ENCODE measurements at places on chromosomes 1 and 21.

DNA sequence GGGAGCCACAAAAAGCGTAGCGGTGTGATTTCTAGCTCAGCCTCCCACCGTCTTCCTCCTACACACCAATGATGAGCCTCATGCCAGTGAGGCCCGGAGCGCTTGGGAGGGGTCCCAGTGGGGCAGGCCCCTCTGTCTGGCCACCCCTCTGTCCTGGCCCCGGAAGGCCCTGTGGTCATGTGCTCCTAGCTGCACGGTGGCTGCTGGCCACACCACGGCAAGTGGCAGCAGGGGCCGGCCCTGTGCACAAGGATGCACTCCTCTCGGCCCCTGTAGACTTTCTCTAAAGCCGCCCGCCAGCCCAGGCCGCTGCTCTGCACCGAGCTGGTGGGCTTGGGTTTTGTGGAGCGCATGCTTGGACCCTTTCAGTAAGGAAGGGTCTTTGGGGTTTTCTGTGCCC lies 53.6 kb downstream of the KCNAB2 start:
- no peak overlapping the region for H3K4me3 ChIP-seq
- peaks cover 26% of the 10 kb centered on the region for H3K36me3 ChIP-seq
- H3K4me1 ChIP-seq: no peaks in the 10 kb centered on the region
- no peaks in the 10 kb centered on the region for H3K27me3 ChIP-seq

- no peaks in the 10 kb centered on the region for H3K4me1 ChIP-seq
- no peak overlapping the region for H3K27ac ChIP-seq
- no peaks in the 10 kb centered on the region for H3K27me3 ChIP-seq
These were observed 585 bp downstream of the ADGRL4 start for GRCh38 chr1:79005945-79006344.

DNA sequence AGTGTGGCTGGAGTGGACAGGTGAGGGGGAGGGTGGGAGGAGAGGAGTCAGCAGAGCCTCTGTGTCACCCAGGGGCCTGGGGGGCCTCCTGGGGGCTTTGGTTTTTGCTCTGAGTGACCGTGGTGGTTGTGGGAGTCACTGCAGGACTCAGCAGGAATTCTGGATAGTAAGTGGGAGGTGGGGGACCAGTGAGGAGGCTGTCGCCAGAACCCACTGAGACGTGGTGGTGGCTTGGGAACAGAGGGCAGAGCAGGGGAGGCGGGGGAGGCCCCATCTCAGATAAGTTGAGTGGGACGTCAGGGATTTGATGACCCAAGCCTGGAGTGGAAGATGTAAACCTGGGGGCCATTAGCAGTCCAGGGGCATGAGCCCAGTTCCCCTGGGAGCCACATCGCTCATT lies 123.2 kb upstream of the WNT4 start:
- no peaks in the 10 kb centered on the region for H3K36me3 ChIP-seq
- H3K27ac ChIP-seq: no peak overlapping the region
- H3K4me3 ChIP-seq: no peak overlapping the region
- no peak for DNase-seq
- H3K4me1 ChIP-seq: no peaks in the 10 kb centered on the region

GRCh38 chr1:48058135-48059025 lies 61.2 kb upstream of the TRABD2B start:
- H3K36me3 ChIP-seq: no peaks in the 10 kb centered on the region
- no peaks in the 10 kb centered on the region for H3K27me3 ChIP-seq
- no peaks in the 10 kb centered on the region for H3K4me1 ChIP-seq
- H3K4me3 ChIP-seq: no peak overlapping the region
- no peak overlapping the region for H3K27ac ChIP-seq

- DNase-seq: no peak
- no peaks in the 10 kb centered on the region for H3K27me3 ChIP-seq
- H3K4me1 ChIP-seq: no peaks in the 10 kb centered on the region
These were observed 817.6 kb downstream of the KCNT2 start for GRCh38 chr1:195790514-195791168.

All from CD4-positive, CD25-positive, alpha-beta regulatory T cell (primary cell).